Right forelimb (tissue), 1 donor: ENCODE measurements at places on chromosomes 4 and X.

- DNase-seq: no peak
Measured at GRCh38 chr4:121472937-121473721, 92.3 kb upstream of the QRFPR start.

DNA sequence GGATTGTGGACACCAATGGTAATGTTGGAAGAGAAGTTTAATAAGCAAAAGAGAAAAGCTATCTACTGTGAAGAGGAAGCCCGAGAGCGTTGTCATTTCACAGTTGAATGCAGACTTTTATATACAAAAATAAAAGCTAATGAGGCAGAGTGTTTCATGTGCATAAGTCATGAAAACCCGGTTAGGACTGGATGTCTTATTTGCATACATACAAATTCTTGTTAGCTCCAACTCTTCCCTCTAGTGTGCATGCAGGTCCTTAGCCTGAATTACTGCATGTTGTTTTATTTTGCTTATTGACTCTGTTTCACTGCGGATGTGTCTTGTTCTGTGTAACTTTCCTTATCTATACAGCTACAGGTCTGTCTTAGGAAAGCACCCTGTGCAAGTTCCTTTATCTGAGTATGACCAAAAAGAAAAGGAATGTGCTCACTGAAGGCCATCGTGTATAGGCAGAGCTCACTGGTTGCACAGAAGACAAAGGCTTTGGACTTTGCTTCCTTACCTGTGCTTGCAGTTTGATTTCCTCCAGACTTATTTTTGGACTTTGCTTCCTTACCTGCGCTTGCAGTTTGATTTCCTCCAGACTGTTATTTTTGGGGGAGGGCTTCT is 25.1 kb upstream of the UGT2B11 start:
- DNase-seq: no peak

- no peak for DNase-seq
Measured at GRCh38 chr4:59979061-59979460, 1221.1 kb upstream of the ADGRL3 start.

DNA sequence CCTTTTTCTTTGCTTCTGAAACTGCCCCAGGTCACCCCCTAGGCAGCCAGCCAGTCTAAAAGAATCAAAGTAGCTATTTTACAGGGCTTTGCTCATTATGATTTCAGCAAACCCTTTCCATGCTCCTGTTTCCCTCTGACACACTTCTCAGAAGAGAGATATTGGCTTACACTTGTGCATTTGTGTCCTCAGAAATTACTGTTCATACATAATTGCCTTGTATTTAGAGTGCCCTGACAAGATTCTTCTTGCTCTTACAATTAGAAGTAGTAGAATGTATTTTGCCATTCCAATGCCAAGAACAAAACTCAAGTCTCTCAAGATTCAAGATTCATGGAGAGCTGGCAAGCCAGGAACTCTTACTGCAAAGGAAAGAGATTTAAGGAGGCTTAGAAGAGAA is 531.0 kb upstream of the ZFP42 start:
- DNase-seq: no peak

DNA sequence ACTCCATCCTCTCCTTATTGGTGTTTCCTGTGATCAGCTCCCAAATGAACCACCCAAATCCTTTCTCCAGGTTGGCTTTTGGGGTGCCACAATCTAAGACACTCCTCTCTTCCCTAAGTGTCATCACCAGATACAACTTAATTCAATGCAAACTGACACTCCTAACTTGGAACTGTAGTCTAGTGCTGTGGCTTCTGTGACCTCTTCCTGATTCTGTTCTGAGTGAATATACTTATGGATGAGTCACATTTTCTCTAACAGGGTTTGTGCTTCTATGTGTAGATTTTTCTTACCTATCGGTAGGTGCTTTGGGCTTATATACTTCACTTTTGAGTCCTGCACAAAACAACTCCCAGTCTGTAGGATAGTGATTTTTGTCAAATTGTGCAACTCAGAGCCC is 141.3 kb upstream of the MAOA start:
- DNase-seq: no peak

GRCh38 chr4:96352051-96352517 is 512.2 kb downstream of the PDHA2 start:
- no peak for DNase-seq

- no peak for DNase-seq
Measured at GRCh38 chrX:47991263-47992094, 12.3 kb downstream of the ZNF182 start.

DNA sequence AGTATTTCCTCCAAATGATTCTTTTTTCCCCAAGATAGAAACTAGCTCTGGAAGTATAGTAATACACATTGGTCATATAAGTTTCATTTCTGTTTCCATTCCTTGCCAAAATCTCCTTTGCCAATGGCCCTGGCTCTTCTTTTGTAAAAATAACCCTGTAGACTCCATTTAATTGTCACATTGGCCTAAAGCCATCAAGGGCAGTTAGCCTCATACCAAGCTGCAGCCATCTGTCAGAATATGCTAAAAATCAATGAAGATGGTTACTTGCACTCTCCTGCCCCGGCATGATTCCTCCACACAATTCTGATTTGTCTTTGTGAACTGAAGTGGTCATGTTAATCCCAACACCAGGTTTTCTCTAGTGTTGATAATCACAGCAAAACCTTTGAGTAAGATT is 380.5 kb downstream of the SH2D1A start:
- DNase-seq: no peak

DNA sequence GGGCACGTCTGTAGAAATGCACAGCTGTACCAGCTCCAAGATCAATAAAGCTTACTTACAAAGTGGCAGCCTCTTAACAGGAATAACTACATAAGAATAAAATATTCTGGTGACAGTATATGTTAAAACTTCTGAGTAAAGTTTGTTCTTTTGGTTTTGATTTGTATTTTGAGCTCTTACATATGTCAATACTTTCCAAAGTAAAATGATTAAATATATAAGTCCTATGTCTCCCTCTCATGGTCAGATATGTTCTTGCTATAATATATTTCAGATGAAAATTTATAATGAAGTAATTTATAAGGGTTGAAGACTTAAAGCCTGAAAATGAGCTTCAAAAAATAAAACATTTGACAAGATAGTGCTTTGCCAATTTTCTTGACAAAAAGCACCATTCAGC is 254.4 kb downstream of the NPFFR2 start:
- DNase-seq: no peak

DNA sequence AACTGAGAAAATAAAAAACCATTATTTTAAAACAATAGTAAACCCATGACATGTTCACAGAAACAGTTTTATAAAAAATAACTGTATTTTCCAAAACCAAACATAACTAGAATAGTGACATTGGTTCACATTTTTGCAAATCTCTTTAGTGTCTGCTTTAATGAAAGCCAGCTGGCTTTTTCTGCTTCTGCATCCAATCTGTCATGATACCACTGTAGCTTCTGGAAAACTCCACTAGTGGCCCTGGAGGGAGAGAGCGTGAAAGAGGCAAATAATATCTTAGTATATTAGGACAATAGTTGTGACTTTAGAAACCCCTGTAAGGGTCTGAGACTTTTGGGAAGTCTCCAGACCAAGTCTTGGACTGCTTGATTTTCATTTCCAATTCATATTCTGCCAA is 31.1 kb downstream of the FGFBP1 start:
- DNase-seq: no peak

DNA sequence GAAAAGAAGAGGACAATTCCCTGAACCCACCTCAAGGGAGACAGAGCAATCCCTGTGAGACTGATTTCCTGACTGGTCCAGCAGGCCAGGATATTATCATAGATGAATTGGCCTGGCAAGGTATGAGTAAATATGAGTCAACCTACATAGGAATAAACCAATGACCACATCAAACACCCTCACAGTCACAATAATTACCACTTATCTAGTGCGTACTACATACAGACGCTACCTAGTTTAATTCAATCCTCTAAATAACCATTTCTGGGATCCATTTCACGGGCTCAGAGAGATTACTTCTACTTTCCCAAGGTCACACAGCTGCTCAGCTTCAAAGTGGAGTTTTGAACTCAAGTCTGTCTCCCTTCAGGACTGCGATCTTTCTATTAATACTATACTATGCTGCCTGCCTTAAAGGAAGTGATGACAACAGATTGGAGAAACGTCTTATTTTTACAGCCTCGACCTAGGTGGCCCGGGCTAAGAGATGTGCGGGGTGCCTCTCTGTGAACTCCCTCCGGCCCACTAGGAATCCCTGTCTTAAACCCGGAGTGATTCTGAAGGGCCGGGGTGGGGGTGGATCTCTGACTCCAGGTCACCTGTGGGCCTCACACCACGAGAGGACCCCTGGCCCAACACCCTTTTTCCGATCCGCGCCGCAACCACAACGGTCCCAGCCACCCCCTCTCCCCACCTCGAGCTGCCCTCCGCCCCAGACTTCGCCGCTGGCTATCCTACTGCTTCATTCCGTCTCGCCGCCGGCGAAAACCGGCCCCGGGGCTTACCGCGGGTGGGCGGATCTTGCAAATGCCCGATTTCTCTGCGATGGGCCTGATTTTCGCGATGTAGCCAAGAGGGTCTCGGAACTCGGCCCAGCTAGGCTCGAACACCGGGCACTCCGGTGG is 800 bp downstream of the KDM5C start:
- DNase-seq: no peak
